ENCODE measurements at places on chromosomes 2 and 18.

DNA sequence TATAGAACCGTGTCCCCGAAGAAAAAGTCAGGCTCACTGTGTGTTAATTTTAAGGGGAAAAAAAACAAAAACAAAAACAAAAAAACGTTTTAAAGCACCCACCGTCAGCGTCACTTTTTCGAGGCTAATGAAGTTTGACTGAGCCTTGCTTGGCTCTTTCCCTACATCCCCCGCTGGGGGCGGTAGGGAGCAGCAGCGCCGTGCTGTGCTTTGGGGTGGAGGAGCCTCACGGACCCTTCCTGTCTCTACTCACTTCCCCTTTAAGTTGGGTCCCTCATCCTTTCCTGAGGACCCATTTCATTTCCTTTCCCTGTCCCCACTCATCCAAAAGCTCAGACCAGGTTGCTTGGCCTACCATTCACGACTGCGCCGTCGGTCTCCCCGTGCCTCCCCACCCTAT lies 82.8 kb upstream of the RPL31 start:
- DNase-seq, result peak; percentile 51

DNA sequence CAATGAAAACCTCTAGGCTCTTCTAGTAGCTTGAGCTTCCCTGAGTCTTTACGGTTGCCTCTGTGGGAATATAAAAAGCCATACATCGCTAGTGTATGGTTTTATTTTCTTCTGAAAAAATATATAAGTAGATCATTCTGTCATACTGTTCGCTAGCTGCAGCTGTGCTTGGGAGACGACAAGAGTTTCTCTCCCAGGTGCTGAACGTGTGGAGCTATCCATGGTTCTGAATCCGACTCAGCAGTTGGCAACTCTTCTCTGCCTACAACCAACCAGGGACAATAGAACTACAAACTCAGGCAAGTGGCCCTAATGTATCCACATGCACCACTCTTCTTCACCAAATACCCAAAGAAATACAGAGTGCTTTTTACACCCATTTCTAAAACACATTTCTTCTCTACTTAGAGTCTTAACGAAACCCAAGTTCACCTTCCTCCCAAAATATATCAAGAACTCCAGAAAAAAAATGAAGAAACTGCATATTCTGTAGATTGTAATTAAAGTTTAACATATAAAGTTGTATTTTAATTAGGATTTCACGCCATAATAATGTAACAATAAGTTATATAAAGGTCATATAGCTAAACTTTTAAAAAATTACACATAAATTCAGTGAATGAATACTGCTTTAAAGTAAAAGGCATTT lies 2.2 kb upstream of the KCNH7 start:
- DNase-seq, result no peak

GRCh38 chr2:144654523-144654922 lies 134.6 kb upstream of the ZEB2 start:
- no peak for DNase-seq

DNA sequence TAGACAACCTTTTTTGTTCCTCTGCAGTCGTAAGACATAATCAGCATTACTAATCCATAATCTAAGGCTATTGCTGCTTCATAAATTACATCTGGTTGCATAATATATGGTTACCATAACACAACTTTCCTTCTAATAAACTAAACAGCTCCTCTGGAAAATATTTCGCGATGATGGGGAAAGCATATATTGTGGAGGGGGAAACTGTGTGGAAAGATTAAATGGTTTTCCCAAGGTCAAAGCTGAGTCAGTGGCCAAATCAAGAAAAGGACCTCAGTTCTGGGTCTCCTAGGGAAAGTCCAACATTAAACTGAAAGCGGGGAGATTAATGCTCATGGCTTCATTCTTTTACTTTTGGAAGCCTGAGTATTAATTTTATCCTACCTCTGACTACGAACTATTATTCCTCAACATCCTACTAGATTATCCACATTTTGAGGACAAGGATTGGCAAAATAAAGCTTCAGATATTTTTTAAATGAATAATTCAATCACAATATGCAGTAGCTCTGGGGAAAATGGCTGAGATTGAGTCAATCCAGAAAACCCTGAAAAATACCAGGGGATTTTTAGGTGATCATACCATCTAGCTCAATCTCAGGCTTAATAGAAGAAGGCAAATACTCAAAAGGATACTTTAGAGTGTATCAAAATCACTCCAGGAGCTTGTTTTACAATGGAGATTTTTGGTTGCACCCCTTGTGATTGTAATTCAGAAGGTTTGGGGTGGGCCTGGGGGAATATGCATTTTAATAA lies 33.8 kb upstream of the STK17B start:
- DNase-seq, result no peak

All from activated naive CD4-positive, alpha-beta T cell treated with anti-CD3 and anti-CD28 coated beads, Interleukin-2, amount 50 U/mL, for 72 hours (primary cell).